ENCODE measurements at places on chromosomes 12 and 14. TPM values are rescaled to one million over a fixed set of nuclear protein-coding genes. Genes with fewer than 3 reads are reported as not detected.

The RASSF9 gene
- 0.94 TPM for total RNA-seq

The OTOGL gene
- not detected for total RNA-seq

The P2RX2 gene
- not detected for total RNA-seq

The TMEM233 gene
- total RNA-seq: 0.29 TPM

The BCL2L14 gene
- total RNA-seq: not detected

The RSRC2 gene
- total RNA-seq: 54.9 TPM

The PTCSC3 gene
- not detected for total RNA-seq

The B4GALNT1 gene
- 42.6 TPM for total RNA-seq

The SLC17A8 gene
- not detected for total RNA-seq

The PLEKHD1 gene
- total RNA-seq: not detected

The GPHB5 gene
- not detected for total RNA-seq

The DCAF11 gene
- total RNA-seq: 22.8 TPM

The MGP gene
- not detected for total RNA-seq

The AMIGO2 gene
- total RNA-seq: 95.5 TPM

The CELA1 gene
- total RNA-seq: not detected

The LALBA gene
- not detected for total RNA-seq

The GPD1 gene
- 0.17 TPM for total RNA-seq
